Central memory CD4-positive, alpha-beta T cell (primary cell): ENCODE measurements at places on chromosomes 2 and 18.
A peak's percentile ranks its signal among the peaks of the same experiment; 100 is the strongest.

DNA sequence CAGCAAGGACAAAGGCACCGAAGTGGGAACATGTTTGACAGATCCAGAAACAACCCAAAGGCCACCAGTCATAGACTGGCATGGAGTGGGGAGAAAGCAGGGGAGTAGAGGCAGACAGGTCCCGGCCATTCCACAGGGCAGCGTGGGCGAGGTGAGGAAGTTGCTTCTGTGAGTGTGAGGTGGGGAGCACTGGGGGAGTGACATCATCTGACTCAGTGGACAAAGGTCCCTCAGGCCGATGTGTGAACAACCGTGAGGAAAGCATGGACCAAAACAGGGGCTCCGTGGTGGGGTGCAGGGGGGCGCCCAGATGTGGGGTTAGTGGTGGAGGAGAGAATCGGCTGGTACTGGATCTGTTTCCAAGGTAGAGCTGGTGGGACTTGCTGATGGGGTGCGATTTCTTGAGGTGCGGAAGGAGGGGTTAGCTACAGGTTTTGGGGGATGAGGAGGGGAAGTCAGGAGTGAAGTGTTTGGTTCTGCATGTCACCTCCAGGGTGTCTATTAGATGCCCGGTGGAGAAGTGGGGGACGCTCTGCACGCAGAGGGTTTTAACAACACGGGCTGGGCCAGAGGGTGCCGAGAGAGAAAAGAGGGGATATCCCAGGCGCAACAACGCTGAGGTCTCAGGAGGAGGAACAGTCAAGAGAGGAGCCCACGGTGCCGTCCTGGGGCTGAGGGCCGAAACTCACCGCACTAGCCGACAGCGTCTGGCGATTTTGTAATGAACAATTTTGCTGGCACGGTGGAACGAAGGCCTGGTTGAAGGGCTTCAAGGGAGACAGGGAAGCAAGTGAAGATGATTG lies 2.5 kb upstream of the SFT2D3 start:
- no peak for DNase-seq

DNA sequence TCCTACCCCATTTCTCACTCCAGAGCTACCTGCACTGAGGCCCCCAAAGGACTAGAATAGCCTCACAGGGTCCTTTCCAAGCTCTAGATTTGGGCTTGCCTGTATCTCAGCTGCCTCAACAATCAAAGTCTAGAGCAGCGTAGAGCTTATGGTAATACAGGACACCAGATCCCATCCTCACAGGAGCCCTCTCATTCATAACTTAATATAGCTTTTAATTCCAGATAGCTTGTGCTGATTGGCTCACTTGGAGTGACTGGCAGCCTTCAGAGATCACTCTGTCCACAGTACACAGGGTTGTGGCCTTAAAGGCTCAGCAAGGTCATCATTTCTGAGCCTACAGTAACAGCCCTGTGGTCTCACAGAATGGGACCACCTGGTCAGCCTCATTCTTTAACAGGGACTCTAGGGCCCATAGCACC lies 51.4 kb downstream of the ZFP36L2 start:
- no peak for DNase-seq

GRCh38 chr18:23220355-23220754 lies 85.1 kb downstream of the CABLES1 start:
- no peak for DNase-seq

- DNase-seq: no peak
Observed at GRCh38 chr2:45008296-45009129, 739 bp downstream of the SIX2 start.

DNA sequence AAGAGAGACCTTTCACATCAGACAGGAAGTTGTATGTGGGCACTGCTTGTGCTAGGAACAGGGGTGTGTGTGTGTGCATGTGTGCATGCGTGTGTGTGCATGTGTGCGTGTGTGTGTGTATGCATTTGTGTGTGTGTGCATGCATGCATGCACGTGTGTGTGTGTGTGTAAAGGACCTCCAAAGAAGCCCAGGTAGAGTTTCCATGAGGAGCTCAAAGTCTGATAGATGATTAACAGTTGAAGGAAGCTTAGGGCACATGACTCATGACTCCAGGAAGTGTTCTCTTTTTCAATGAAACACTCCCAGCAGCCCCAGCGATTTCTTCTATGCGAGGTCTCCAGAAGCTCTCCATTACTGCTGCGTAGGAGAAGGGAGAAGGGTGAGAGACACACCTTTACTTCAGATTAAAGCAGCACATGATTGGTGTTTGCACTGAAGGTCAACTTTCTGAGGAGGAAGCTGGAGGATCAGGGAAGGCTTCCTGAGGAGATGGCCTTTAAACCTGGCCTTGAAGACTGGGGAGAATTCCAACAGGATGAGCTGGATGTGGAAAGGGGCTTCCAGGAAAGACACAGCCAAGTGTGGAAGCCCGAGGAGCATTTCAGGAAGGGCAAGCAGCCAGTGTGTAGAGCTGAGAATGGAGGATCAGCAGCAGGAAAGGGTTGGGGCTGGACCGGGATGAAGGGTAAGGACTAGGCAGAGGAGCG lies 77.7 kb downstream of the SMAD4 start:
- no peak for DNase-seq

DNA sequence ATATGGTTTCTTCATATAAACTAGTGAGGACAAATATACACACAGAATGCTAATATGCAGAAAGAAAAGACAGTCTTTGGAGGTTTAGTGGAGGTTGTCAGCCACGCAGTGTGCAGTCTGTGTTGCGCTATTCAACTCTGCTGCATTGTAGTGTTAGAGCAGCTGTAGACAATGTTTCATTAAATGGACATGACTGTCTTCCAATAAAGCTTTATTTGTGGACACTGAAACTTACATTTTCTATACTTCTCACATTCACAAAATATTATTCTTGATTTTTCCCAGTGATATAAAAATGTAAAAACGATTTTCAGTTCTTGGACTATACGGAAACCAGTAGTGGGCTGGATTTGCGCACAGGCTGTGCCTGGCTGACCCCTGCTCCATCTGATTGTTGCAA lies 13.3 kb downstream of the TTC27 start:
- no peak for DNase-seq

GRCh38 chr18:57299931-57300330 lies 52.4 kb upstream of the ST8SIA3 start:
- DNase-seq: no peak

DNA sequence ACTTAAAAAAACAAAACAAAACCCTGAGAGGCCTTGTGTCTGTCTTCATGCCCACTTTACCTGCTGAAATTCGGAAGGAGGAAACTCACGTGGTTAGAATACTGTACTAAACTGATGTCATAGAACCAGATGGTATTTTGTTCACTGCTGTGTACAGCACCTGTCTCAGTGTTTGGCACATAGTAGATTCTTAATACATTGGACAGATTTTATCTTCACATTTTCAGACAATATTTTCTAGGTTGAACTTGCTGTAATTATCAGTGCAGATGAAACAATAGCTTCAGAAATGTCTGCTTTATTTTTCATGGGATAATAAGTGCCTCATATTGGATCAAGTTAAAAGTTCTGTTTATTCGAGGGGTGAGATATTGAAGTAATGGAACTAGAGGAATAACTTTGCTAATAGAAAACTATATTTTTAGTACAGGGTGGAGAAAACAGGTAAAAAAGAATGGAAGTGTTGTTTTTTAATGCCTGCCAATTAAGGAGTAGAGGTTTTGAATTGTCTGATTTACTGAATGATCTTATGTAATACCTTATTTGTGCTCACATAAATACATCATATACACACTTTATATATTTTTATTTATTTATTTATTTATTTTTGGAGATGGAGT lies 23.7 kb downstream of the DDX1 start:
- DNase-seq: no peak

DNA sequence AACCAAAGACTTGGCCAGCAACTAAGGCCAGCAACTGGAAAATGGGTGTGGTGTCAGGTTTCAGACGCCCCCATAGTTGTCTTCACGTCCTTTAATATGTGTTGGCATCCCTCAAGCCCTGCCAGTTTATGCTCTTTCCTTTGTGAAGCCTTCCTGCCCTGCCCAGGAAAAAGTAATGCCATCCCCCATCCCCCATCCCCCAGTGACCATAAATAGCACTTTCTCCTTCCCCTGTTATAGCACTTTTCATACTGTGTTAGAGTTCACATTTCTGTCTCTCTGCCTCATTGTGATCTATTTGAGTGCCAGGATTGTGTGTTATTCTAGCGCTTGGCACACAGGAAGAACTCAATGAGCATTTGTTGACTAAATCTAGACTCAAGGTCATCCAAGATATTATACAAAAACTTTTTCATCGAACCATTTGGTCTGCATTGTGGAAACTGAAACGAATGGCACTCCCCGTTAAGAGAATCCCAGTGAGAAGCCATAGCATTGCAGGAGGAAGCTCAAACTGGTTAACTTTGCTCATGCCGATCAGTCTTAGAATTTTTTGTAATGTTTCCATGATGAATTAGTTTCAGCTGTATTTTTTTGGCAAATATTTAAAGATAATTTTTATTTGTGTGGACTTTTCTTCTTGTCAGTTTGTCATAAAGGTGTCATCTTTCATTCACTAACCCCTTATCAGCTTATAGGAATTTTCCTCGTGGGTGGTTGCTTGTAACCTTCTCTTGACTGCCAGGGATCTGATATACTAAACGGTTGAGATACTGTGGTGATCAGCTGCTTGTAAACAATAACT lies 15.7 kb downstream of the CRIM1 start:
- no peak for DNase-seq

DNA sequence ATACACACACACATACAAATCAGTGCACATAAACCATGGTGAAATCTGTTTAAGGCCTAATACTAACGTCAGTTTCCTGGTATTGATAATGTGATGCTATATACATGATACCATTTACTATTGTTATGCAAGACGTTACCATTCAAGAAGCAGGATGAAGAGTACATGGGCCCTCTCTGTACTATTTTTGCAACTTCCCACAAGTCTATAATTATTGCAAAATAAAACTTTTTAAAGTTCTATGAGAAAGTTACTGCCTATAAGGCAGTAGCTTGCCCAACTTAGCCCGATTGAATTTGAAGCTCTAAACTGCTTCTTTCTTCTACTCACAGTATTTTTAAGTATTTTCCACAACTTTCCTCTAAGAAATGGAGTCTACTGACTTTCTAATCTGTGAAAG lies 74.0 kb downstream of the BCL2 start:
- no peak for DNase-seq

GRCh38 chr18:79875531-79875919 lies 75.9 kb downstream of the SLC66A2 start:
- DNase-seq: no peak

- peak; percentile 8 for DNase-seq
Observed at GRCh38 chr2:222561817-222562645, 93.9 kb downstream of the FARSB start.

DNA sequence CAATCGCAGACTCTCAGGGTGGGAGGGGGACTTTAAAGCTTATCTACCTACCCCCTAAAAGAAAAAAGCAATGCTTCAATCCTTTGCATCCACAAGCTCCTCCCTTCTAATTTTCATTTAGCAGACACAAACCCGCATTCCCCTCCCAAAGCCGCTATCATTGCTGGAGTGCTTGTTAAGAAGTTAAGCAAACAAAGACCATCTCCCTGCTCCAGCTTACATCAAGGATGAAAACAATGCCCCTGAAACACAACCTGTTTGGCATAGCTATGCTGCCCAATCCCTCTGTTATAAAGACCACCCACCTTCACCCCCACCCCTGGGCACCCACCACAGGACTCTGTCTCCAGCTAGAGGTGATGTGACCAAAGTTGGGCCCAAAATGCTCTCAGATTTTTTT lies 33.0 kb downstream of the REEP1 start:
- DNase-seq: no peak

DNA sequence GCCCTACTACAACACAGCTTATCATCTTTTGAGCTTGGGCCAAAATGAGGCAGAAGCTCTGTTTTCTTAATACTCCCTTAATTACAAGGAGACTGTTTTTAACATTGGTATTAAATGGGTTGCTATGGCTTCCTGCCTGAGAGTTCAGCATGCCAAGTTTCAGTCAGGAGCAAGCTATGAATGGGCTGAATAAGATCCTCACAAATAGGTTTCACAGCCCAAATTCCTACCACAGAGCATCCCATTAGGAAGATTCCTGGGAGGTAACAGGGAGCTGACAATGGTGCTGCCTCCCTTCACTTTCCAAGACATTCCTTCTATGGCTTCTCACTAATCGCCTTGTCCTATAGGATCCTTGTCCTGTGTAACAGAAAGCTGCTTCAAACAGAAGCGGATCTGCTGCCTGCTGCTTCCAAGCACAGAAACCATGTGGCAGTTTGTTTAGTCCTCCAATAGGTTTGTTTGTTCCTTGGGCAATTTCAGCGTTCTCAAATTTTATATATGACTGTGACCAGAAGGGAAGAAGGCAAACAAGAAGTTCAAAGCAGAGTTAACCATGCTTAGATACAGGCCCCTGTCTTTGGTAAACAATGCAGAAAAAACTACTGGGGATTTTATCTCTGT lies 70.9 kb downstream of the NCKAP5 start:
- no peak for DNase-seq

DNA sequence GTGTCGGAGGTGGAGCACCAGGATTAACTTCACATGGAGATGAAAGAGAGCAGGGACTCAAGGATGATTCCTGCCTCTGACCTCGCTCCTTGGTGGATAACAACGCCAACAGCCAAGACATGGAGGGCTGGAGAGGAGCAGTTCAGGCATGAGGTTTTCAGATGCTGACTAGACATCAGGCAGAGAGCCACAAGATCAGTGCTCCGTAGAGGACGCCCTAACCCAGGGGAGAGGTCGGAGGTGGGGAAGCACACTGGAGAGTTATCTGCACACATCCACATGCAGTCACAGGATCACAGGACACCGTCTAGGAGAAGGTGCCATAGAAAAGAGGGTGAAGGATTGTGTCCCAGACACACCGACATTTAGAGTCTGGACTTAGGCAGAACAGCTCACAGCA lies 344.3 kb downstream of the EIPR1 start:
- DNase-seq: no peak

GRCh38 chr2:8049851-8050571 lies 631.8 kb upstream of the ID2 start:
- no peak for DNase-seq

DNA sequence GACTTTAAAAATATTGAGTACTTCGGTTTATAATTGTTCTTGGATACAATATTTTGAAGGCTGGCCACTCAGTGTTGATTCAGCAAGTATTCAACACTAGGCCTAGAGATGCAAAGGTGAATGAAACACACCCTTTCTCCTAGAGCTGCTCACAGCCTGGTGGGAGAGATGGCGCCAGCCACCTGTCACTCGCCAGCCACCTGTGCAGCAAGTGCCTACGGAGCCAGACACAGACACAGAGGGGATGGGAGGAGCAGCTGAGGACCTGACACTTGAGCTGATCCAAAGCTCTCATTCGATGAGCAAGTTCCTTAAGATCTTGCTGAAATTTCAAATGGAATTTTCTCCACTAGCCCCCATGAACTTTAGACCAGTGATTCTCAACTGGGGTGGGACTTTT lies 151.1 kb upstream of the RIOK3 start:
- DNase-seq: no peak
